ENCODE measurements at places on chromosomes 16 and 17. TPM values are rescaled to one million over a fixed set of nuclear protein-coding genes. Genes with fewer than 3 reads are reported as not detected.

Gene DNAH17
- under 0.01 TPM for total RNA-seq

Gene RFWD3
- total RNA-seq, result 8.6 TPM

Gene TPSG1
- total RNA-seq, result not detected

Gene CCL14
- not detected for total RNA-seq

Gene ABCA5
- 33.9 TPM for total RNA-seq

Gene SCNN1G
- total RNA-seq, result 0.98 TPM

Gene HBQ1
- 3.4 TPM for total RNA-seq

Gene ACAP1
- 0.25 TPM for total RNA-seq

Gene MT1A
- total RNA-seq, result not detected

Gene ENDOV
- 12.3 TPM for total RNA-seq

Gene TMC7
- total RNA-seq, result 3.0 TPM

Gene MYH8
- total RNA-seq, result not detected

Gene SOX9
- total RNA-seq, result 20.7 TPM

Gene KRTAP9-8
- total RNA-seq, result not detected

Gene DNAI2
- total RNA-seq, result 0.25 TPM

Gene ATP1B2
- 13.8 TPM for total RNA-seq

Gene NAE1
- total RNA-seq, result 80.4 TPM

Gene PRR35
- total RNA-seq, result not detected

Gene MOSMO
- 29.3 TPM for total RNA-seq

Gene ANKRD40CL
- total RNA-seq, result not detected

Gene TP53TG3F
- total RNA-seq, result not detected

Gene DNAJA3
- total RNA-seq, result 21.1 TPM

Gene GPR179
- total RNA-seq, result 0.74 TPM
